HCT116 (cell line): ENCODE measurements at places on chromosomes 6 and 20.

- peak; percentile 76 for DNase-seq
Measured at GRCh38 chr6:79868098-79868722, 79.1 kb downstream of the ELOVL4 start.

DNA sequence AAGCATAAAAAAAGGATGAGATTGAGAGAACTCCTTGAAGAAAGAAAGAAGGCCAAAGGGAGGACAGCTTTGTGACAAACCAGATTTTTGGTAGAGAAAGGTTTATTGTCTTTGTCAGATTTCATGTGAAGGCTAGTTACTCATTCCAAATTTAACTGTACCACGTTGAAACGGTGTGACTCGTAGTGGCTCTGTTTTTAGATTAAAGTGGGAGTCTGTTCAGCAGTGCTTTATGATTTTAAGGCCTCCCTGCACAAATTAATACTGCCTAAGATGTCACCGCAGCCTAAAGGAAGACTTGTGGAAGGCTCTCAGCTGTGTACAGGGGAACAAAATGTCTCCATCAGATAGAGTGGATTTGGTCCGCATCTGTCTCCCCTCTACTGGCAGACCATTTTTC, 35.9 kb downstream of the CDC40 start:
- no peak for DNase-seq

GRCh38 chr6:104182811-104183210, 676.9 kb downstream of the HACE1 start:
- DNase-seq, result no peak

DNA sequence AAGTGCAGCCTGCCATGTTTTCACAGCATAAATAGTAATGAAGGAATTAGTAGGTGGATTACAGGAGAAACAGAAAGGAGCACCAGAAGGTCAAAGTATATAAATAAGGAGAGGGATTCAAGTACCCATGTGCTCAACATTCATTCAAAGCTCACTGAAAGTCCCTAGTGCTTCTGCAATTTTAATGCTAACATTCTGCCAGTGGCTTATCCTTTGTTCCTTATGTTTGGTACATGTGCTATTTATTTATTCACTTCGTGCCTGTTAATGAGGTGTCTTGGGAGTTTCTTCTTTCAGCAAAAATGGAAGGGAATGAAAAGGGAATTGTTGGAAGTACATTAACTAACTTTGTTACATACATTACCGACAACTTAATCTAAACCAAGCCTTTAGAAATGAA, 105.7 kb downstream of the CRYBG1 start:
- no peak for DNase-seq

GRCh38 chr20:10280018-10280908, 61.6 kb downstream of the SNAP25 start:
- DNase-seq, result no peak

DNA sequence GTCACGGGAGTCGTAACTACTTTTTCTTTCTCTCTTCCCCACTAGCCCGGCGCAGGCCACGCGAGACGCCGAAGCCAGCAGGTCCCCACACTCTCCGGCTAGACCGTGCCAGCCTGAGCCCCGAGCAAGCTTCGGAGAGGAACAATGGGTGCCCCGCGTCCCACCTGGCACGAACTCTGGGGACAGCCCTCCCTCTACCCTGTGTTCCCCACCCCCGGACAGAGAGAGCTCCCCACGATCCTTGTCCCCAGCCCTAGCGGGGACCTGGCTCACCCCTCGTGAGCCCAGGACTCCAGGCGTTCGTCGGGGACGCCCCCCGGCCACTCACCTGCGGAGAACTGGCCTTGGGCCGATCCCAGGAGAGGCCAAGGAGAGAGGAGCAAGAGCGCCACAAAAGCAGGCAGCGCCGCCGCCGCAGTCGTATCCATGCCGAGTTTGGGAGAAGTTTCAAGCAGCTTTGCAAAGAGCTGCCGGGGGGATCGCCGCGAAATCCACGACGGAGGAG, 416 bp downstream of the PTPRK start:
- DNase-seq, result no peak

DNA sequence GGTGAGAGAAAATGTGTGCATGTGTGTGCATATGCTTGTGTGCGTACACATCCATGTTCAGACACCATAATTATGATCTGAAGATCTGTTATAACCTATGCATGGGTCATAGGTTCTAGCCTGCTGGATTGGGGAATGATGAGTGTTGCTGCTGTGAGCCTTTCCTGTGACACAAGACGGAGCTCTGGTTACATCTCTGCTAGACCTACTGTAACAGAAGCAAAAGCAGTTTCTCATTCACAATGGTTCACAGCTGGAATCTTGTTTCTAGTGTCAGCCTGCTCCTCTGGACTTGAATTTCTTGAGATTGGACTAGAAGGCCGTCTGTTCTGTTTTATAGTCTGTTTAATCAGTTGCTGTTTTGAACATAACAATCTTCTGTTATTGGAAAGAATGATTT, 40.1 kb downstream of the DEFB114 start:
- no peak for DNase-seq

GRCh38 chr6:167846997-167847606, 20.4 kb downstream of the AFDN start:
- no peak for DNase-seq
